ENCODE measurements at places on chromosomes 1 and 21.

DNA sequence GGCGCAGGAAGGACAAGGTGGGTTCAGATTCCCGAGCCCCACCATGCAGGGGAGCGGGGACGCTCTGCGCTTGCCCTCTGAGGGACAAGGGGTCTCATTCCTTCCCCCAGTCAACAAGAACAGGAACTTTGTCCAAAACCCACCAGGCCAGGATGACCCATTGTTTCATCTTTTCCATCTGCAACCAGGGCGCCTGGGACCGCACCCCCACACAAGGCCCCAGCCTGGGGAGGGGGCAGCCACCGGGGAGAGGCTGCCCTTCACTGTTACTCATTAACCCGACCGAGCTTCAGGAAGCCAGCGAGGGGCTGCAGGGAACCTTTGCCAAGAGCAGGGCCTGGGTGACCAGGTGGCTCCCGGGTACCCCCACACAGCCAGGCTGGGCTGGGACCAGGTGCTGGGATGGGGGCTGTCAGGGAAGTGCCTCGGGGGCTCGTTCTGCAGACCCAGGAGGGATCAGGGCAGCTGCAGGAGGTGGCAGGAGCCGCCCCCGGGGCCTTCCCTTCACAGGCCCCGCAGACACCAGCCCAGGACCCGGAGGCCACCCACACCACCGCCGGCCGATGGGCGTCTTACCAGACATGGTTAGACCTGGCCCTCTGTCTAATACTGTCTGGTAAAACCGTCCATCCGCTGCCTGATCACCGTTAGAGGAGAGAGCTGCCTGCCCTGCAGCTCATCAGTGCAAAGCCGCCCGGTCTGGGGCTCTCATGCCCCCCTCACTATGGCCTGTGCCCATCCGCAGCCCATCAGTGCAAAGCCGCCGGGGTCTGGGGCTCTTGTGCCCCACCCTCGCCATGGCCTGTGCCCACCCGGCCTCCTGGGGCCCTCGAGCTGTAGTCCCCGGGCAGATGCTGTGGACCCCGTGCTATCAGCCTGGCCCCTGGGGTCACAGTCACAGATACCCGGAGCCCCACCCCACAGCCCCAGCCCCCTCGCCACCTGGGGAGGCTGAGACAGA lies 4.9 kb upstream of the TTLL10 start:
- no peak for DNase-seq

GRCh38 chr1:1208713-1209433 lies 2.5 kb upstream of the TNFRSF18 start:
- DNase-seq = no peak

- peak; percentile 73 for DNase-seq
Measured at GRCh38 chr1:160377585-160378206, 10.8 kb downstream of the NHLH1 start.

GRCh38 chr1:178637841-178638240 lies 87.2 kb upstream of the RALGPS2 start:
- DNase-seq = no peak

GRCh38 chr1:242178924-242179708 lies 180.2 kb upstream of the MAP1LC3C start:
- DNase-seq = no peak

DNA sequence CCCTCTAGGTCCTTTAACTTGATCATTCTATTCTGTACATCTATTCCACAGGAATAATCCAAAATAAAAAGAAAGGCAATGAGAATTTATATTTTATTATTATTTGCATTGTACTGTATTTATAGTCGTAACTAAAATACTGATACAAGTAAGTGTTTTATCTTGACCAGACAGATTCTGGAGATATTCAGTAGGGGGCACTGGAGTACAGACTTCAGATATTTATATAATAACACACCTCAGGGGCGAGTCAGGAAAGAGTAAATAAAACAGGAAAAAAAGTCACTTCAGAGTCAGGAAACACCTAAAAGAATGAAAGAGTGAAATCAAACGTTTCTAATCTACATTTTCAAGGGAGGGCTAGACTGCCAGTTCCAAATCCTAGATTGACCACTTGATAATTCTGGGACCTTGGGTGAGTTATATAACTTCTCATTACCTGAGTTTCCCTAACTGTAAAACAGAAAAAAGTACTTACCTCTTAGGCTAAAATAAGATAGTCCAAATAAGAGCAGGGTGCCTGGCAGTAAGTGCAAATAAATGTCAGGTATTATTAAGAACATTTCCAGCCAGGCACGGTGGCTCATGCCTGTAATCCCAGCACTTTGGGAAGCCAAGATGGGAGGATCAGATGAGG lies 31.1 kb upstream of the MTF1 start:
- DNase-seq = peak; percentile 57

DNA sequence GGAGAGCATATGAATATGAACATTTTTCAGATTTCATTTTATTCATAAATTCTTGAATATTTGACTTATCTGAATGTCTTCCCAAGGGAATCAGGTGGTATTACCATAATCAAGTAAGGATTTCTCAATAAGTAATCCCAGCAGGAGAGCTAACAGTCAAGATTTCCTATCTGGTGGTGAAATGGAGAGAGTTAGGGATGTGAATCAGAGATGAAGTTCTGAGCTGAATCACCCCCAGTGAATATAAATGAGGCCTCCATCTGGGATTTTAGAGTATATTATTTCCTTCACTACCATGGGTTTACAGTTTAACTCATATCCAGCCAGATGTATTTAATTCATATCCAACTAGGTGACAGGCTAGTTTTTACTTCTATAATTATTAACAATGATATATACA lies 61.5 kb upstream of the RGS2 start:
- peak; percentile 28 for DNase-seq

- DNase-seq = no peak
Measured at GRCh38 chr1:107442551-107442950, 301.7 kb downstream of the NTNG1 start.

- no peak for DNase-seq
Measured at GRCh38 chr1:165342168-165342567, 14.3 kb downstream of the LMX1A start.

- no peak for DNase-seq
Measured at GRCh38 chr21:19640964-19641363, 1237.4 kb upstream of the TMPRSS15 start.

Data from EH (cell line).